ENCODE measurements at places on chromosomes 6 and 20.

GRCh38 chr20:37190354-37191112 lies 11.2 kb upstream of the MROH8 start:
- no peak for DNase-seq

DNA sequence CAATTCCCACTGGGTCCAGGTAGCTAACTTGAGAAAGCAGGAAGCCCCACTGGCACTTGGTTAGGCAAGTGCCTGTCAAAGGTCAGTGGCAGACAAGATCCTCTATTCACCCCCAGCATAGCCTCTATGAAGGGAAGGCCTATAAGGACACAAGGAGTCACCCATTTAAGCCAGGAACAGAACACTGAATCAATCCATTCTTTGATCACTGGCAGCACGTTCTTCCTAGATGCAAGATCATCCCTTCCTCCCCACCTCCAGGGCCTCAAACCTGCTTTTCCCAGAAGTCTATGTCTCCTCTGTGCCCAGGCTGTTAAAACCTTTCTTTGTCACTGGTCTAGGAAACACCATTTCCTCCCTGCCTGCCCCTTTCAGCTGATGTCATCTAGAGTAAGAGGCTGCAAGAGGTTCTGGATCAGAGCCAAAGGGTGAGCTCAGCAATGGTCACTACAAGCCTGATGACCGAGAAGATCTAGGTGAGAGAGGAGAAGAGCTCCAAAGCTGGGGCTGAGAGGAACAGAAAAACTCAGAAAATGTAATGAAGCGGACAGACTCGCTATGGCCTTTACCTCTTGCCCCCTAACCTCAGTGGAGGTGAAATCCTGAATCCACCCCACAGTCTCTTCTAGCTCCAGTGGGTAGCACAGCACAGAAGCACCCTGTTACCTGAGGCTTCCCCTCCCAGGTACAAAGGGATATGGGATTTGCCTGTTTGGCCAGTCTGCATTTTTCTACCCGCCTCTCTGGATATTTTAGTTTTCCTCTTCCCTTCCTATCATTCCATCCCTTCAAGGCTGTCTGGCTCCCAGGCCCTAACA lies 1.8 kb downstream of the GTPBP2 start:
- no peak for DNase-seq

DNA sequence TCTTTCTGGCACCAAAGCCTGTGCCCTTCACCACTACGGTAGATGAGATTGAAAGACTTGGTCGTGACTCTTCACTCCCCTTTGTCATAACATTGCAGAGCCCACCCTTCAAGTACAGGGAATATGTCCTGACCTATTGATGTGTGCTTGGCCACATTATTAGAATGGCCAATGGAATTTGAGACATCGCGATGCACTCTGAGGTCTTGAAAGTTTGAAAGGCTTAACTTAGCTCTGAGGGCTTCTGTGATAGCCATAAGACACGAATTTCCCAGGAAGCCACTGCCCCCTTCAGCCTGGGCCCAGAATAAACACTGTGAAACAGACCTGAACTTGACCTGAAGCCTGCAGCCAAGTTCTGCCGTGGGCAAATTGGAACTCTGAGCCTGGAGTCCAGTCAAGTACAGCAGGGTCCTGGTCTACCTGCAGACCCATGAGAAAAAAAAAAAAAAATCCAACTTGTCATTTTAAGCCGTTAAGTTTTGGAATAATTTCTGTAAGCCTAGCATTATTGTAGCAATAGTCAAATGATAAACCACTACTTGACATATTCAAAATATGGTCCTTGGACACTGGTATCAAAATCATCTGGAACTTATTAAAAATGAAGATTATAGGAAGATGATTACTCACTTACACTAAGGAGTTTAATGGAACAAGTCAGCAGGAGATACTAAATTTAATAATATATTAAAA lies 36.9 kb upstream of the TRAF3IP2 start:
- DNase-seq: no peak

DNA sequence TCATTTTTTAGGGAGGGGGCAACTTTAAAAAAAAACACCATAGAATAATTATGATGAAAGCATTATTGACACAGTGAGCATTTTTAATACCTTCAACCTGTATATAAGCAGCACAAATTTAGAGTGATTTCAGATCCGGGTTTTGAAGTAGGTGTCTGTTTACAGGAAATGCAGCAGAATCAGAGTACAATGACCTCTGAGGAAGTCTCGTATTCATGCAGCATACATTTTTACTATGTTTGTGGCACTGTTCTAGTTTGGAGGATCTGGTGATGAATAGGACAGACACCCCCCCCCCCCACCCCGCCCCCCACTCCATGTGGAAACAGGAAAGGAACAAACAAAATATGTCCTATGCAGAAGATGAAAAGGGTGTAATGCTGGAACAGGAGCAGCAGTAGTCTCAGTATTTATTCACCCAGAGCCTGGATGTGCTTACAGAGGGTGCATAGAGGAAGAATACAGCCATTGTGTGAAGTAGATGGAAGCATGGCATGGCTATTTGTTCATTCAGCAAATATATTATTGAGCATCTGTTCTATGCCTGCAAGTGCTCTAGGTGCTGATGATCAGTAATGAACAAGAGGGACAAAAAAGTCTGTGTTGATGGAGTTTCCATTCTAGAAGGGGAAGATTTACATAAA lies 19.7 kb downstream of the VAPB start:
- DNase-seq: no peak

DNA sequence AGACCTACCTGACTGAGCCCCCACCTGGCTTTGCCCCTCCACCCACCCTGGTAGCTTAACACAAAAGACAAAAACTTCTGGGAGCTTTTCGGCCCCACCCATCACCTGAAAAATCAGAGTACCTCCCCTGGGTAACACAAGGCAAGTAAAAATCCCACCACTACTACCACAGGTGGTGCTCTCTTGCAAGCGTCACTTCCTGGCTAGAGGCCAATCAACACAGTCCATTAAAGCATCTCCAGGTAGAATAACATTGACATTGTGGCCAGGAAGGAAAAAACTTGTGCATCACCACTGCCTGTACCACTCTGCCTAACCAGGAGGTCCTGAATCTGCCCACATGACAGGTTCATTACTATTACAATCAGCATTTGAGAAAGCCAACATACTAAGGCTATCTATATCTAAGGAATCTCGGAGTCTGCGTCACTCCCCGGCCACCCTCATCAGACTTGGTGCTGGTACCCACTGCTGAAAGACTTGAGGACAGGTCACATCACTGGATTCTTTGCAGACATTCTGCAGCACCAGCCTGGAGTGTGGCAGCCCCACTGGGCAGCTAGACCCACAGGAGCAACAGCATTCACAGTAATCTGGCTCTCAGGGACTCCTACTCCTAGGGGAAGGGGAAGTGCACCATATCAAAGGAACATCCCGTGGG lies 125.9 kb downstream of the CDK19 start:
- DNase-seq: no peak

GRCh38 chr6:14729129-14729871 lies 516.6 kb upstream of the JARID2 start:
- DNase-seq: no peak

- DNase-seq: no peak
These were observed 10.9 kb upstream of the TMEM14B start for GRCh38 chr6:10736731-10737130.
